ENCODE measurements at places on chromosomes 3 and 15.

GRCh38 chr3:107637416-107638183 lies 114.8 kb downstream of the BBX start:
- DNase-seq: no peak

DNA sequence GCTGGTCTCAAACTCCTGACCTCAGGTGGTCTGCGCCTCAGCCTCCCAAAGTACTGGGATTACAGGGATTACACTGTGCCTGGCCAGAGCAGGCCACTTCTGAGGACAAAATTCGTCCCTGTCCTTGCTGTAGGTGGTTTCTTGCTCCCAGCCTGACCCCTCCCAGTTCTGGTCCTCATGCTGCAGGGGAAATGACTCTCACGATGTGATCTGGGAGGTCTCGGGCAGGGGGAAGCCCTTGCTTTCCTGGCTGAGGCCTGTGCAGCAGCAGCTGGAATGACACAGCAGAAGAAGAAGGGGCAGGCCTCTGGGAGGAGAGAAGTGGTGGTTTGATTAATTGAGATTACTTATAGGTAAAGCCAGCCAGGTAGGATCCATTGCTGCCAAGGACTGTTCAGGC lies 39.3 kb downstream of the MEGF11 start:
- DNase-seq: no peak

- DNase-seq: no peak
These were observed 88.1 kb downstream of the DHX30 start for GRCh38 chr3:47890828-47891612.

DNA sequence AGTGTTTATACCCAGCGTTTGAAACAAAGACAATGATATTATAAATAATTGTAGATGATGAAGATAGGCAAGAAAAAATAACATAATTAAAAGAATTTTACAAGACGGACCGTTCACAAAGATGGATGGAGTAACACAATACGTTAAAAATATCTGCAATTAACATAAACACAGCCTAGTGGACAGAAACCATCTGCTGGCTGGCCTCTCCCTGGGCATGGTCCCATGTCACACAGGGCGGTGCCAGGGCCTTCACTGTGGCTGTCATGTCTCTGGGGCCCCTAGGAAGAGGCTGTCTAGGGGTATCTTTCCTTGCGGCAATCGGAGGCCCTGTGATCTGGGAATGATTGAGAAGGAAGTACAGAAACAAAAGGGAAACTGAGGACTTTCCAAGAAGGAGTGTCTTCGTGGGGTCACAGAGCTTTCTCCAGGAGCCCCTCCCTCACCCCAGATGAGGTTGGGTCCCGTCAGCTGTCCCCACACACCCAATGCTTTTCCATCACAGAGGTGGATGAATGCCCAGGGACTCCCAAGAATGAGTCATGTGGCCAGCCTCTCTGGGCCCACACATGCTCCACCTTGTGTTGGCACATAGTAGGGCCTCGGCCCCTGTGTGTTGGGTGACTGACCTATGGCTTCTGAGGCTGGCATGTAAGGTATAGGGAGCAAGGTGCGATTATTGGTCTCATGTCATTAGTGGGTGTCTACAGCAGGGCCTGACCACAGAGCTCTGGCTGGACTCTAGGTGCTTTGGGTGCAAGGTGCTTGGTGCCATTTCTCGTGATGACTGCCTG lies 87.1 kb downstream of the DNAJB8 start:
- DNase-seq: no peak

DNA sequence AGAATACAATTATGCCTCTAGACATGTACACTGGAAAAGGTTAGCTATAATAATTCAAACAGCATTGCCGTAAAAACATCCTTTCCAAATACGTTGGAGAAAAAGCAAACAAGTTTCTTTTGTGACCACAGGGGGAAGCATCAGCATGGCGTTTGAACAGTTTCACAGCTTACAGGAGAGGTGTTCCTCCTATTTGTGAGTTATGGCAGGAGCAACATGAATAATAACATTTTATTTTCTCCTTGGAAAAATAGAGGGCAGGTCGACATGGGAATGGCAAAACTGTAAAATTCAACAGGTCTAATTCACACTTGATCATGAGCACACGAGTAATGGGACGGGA lies 39.7 kb upstream of the GADL1 start:
- no peak for DNase-seq

DNA sequence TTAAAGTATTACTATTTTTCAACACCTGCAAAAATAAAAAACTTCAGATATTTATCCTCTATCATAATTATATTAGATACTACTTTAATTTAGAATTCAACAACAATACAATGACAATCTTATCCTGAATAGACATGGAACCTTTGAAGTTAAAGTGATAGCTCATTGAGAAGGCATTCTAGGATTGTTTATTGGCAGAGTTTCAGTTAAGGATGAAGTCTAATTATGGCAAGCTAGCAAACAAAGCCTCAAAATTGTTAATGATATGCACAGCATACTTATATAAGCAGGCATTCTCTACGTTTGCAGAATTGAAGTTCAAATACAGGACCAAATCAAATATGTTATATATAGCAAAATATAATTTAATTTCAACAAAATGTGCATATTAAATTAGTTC lies 91.2 kb upstream of the ABI3BP start:
- DNase-seq: no peak

GRCh38 chr3:190902292-190902691 lies 39.8 kb upstream of the GMNC start:
- DNase-seq: no peak

DNA sequence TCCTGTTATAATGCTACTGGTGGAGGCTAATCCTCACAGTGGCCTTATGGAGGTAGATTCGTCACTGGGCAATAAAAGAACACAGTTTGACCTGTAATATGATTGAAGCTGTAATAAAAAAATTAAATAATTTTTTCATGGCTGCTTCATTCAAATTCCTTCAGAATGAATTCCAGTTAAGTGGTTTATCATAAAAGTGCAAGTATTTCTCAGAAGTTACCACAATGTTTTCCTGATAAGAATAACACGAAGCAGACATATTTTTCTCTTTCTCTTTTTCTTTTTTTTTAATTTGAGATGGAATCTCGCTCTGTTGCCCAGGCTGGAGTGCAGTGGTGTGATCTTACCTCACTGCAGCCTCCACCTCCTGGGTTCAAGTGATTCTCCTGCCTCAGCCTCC lies 15.6 kb downstream of the B4GALT4 start:
- no peak for DNase-seq

GRCh38 chr3:127177226-127177625 lies 15.7 kb upstream of the PRR23E start:
- DNase-seq: no peak

GRCh38 chr3:76138921-76139320 lies 353.6 kb upstream of the ZNF717 start:
- no peak for DNase-seq

- DNase-seq: no peak
These were observed 59.5 kb upstream of the TIPARP start for GRCh38 chr3:156614642-156615511.

DNA sequence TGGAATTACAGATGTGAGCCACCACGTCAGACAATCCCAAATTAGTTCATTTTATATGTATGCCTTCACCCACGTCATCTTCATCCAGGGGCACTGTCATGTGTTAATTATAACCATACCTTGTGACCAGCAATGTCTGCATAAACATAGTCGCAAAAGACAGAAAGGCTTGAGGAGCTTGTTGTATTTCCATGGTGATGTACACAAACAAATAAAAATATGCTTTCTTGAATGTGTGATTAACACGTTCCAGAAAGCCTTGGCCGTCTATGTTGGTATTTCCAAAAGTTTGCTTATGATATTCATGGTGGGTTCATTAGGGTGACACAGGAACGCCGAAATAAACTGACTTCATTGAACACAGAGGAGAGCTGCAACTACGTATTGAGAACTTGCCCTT lies 524.7 kb upstream of the ZNF717 start:
- DNase-seq: no peak

DNA sequence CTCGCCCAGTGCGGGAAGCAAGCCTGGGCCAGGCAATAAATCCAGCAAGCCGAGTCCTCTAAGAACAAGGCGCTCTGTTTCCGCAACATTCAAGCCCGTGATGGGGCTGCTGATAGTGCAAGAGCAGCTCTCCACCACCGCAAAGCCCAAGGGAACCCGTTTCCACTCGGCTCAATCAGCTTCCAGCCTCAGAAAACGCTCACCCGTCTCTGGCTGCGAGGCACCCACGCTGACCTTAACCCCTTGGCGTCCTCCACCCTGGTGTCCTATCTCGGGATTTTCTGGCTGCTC lies 17.8 kb downstream of the SPATA12 start:
- no peak for DNase-seq

DNA sequence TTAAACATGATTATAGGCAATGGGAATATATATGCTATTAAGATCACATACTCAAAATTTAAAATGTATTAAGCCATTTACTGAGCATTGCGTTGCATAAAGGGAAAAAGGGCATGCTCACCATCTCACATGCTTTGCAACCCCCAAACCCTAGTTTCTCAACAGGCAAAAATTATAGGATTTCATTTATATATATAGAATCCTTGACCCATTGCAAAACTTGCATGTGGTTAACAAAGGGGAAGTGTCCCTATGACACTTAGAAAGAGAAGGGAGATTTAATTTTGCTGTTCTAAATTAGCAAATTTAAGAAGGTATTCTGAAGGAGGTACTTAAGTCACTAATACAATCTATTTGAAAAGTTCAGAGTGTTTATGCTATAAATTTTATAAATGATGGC lies 837.8 kb downstream of the DIPK2A start:
- no peak for DNase-seq

DNA sequence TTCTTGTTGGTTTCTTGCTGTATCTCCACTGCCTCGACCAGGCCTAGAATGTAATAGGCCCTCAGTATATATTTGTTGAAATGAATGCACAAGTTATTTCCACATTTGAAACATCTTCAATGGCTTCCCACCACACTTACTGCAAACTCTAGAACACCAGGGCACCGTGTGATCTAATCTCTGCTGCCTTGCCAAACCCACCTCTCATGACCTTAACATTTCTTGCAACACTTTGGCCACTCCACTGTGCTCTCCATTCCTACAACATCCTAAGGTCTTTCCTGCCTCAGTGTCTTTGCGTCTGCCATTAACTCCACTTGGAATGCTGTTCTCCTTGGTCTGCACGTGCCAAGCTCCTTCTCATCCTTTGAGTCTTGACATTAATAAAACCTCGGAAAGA lies 14.1 kb downstream of the FRMD4B start:
- no peak for DNase-seq

- DNase-seq: no peak
These were observed 333.5 kb upstream of the NR2E3 start for GRCh38 chr15:71476823-71477222.

DNA sequence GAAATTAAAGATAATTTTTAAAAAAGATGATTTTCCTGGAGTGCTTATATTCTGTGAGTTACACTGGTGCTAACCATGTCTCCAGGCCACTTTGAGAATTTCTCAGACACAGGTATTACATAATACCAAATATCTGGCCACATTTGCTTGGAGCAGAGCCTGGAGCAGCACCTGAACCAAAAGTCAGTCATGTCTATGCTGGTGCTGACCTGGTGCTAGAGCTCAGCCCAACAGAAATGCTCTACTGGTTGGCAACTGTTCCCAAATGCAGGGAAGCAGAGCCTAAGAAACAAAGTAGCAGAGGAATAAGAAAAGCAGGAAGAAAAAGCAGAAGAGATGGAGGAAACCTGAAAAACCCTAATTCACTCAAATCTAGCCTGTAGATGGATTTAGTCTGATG lies 135.7 kb upstream of the SLC7A14 start:
- DNase-seq: no peak

DNA sequence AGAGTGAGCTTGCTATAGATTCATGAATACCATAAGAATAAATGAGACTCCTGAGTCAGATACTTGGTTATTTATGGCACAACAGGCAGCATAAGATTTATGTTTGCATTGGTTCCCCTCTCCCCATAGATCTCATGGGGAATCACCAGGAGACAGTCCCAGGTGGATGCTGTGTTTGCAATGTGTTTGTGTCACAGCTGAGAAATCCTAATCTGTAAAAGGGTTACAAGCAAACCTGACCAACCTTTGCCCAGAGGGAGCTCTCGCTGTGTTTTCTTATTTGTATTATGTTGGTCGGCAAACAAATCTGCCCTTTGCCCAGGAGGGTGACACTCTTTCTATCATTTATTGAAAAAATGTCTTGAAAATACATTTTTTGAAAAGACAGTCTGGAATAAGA lies 236.2 kb downstream of the ZPLD1 start:
- DNase-seq: no peak

DNA sequence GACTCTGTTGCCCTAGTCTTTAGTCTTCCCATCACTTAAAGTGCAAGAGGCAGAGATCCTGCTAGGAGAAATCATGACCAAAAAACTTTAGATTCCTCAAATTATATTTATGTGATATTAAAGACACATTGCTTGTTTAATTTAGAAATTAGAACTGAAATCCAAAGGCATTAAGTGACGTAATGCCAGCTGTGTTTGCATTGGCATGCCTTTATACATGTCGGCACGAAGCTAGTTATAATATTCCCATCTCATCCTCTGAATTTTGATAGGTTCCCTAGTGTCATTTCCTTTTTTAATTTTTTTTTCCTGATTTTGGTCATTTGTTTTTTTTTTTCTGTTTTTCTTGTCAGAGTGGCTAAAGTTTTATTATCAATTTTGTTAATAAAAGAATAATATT lies 203.5 kb upstream of the ZBTB20 start:
- no peak for DNase-seq

DNA sequence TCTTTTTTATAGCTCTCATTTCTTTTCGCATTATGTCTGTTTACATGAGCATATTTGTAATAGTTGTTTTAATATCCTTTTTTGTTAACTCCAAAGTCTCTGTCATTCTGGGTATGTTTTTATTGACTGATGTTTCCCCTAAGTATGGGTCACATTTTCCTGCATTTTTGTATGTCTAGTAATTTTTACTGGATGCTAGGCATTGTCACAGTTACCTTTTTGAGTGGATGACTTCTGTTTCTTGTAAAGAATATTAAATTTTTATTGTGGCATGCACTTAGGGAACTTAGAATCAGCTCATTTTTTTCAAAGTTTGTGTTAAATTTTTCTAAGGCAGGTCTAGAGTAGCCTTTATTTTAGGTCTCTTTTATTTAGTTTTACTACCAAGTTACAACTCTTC lies 40.7 kb downstream of the ANAPC13 start:
- no peak for DNase-seq

- DNase-seq: no peak
These were observed 25.2 kb downstream of the ABHD2 start for GRCh38 chr15:89113296-89114024.

GRCh38 chr3:174873832-174874657 lies 14.9 kb downstream of the NAALADL2 start:
- no peak for DNase-seq

GRCh38 chr15:40287505-40287904 lies 4.6 kb upstream of the ANKRD63 start:
- no peak for DNase-seq
